ENCODE measurements at places on chromosomes 11 and 22.

- DNase-seq: no peak
Measured at GRCh38 chr22:30636226-30637077, 871 bp downstream of the SLC35E4 start.

GRCh38 chr22:32208681-32209080 is 3.8 kb upstream of the RFPL2 start:
- DNase-seq: no peak

GRCh38 chr11:116696381-116696941 is 76.3 kb downstream of the BUD13 start:
- DNase-seq: peak; percentile 32

DNA sequence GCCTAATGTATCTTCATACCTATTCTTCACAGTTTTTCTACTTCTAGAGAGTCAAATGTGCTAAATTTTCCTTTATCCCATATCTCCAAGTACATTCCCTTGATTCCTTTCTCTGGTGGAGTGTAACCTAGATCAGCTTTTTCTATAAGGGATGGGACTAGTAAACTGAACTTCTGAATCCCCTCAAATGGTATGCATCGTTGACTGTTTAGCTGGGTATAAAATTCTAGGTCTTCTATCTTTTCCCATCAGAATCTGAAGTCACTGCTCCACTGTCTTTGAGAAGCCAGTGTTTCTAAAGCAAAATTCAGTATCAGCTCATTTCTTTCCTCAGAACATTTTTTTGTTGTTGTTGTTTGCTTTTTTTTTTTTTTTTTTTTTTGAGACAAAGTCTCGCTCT is 1256.8 kb downstream of the BRD1 start:
- DNase-seq: no peak

DNA sequence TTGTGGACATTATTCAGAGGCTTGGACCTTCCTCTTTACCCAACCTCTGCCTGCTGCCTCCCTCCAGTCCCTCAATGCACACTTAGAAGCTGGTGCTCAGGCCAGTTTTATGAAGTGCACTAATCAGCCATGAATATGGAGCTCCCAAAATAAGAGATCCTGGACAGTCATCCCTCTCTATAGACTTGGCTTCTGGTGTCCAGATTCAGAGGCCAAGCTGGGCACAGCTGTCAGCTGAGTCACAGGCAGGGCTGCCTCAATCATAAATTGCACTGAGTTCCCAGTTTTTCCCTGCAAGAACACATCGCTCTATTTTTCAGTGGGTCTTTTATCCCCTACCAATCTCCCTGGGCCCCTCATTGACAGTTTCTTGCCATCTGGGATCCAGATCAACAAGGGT is 161.7 kb upstream of the CADM1 start:
- DNase-seq: no peak

GRCh38 chr11:133443206-133443747 is 89.0 kb downstream of the OPCML start:
- no peak for DNase-seq

GRCh38 chr11:113436672-113437252 is 38.4 kb downstream of the DRD2 start:
- no peak for DNase-seq

- DNase-seq: no peak
Measured at GRCh38 chr11:2136952-2137201, 2.3 kb downstream of the IGF2 start.

DNA sequence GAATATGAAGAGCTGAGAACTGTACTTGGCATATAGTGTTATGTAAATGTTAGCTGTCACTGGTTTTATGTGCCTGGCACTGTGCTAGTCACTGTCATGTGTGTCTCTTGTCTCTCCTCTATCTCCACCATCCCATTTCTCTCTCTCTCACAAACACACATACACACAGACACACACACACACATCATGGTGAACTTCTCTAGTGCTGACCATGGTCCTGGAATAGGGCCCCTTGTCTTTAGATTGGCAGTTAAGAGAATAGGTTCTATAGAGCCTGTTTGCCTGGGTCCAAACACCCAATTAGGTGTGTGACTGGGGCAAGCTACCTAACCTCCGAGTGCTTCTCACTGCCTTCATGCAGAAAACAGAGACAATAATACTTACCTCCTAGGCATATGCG is 109.7 kb upstream of the NARS2 start:
- DNase-seq: no peak

- no peak for DNase-seq
Measured at GRCh38 chr11:40140560-40140959, 1318.9 kb downstream of the LRRC4C start.

GRCh38 chr22:37267661-37268413 is 14.5 kb upstream of the CYTH4 start:
- DNase-seq: no peak

GRCh38 chr11:119729951-119730613 is 1.1 kb upstream of the NECTIN1 start:
- DNase-seq: no peak

GRCh38 chr11:67314218-67314617 is 10.9 kb downstream of the SSH3 start:
- no peak for DNase-seq

All from H54 (cell line).